ENCODE measurements at places on chromosomes 7 and 10.

- DNase-seq, result no peak
Observed at GRCh38 chr7:3243256-3243655, 57.8 kb upstream of the SDK1 start.

DNA sequence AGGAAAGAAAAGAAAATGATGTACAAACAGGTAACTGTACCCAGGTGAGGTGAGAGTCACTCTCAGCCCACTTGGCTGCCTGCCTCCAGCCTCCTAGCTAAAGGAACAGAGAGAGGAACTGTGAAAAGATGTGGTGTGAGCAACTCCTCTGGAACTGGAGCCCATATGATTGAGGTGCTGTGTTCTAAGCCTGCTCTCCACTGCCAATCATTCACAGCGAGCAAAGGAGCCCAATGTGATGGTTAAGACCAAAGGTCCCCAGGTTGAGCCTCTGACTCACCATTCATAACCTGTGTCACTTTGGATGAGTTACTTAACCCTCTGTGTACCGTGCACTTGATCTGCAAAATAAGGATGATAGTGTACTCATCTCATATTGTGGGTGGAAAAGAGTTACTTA is 868.1 kb upstream of the AUTS2 start:
- DNase-seq, result no peak

- no peak for DNase-seq
Observed at GRCh38 chr10:33355274-33355673, 20.8 kb upstream of the NRP1 start.

DNA sequence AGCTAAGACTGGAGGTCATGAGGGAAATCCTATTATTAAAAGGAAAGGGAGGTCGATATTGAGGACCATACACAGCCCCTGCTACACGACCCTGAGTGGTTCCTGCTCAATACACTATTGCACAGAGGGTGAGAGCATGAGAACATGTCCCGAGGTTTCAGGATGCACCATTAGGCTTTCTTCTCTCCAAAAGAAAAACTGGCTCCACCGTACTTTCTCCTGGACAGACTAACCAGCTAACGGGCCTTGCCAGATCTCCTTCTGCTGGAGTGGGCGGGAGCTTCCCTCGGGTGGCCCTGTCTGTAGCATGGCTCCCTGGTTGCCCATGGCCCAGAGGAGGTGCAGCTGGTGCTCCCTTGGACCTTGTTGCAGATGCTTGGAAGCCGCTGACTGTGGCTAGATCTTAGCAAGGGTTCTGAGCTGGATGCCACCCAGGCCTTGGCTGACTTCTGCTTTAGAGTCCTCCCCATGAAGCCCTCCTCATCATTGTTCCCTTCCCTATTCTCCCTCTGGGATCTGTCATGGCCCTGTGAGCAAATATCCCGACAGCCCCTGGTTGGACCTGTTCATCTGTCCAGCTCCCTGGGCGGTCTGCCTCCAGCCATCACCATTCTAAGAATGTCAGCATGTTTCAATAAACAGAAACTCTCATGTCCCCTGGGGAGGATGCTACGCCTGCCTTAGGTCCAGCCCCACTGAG is 52.9 kb upstream of the SHH start:
- DNase-seq, result no peak

DNA sequence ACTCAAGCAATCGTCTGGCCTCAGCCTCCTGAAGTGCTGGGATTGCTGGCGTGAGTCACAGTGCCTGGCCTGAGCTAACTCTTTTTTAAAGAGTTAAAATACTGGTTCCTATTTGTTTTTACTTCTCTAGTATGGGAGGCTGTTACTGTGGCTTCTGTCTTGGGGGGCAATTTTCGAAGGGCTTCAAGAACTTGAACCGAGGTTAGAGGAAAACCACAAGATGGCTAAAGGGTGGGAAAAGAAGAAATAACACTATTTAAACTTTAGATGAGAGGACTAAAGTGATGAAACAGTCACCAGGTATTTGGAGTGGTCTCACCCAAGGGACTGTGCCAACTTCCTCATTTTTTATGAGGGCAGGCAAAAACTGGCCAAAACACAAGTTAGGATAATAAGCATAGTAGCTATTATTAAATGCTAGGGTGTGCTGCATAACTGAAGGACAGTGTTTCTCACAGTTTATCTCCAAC is 17.8 kb downstream of the MET start:
- DNase-seq, result no peak

- no peak for DNase-seq
Observed at GRCh38 chr7:68133045-68133444, 1136.4 kb downstream of the TYW1 start.

DNA sequence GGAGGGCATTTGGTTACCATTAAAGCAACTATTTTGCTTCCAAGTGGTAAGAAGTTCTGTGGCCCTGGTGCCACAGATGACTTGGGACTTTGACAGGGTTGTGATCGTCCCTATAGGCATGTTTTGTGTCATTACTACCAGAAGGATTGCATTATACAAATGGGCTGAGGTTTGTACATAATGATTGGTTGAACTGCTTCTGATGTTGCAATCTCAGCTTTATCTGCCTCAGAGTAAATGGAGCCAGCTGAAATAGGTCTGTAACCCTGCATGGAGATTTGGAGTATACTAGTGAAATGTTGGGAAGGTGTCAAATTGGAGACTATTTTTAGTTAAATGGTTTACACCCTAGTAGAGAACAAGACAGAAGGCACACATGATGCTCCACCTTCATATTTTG is 46.1 kb upstream of the SEPTIN7 start:
- no peak for DNase-seq

GRCh38 chr7:2289621-2290020 is 24.6 kb downstream of the SNX8 start:
- DNase-seq, result no peak

GRCh38 chr7:103379270-103379975 is 32.0 kb downstream of the PSMC2 start:
- DNase-seq, result no peak

DNA sequence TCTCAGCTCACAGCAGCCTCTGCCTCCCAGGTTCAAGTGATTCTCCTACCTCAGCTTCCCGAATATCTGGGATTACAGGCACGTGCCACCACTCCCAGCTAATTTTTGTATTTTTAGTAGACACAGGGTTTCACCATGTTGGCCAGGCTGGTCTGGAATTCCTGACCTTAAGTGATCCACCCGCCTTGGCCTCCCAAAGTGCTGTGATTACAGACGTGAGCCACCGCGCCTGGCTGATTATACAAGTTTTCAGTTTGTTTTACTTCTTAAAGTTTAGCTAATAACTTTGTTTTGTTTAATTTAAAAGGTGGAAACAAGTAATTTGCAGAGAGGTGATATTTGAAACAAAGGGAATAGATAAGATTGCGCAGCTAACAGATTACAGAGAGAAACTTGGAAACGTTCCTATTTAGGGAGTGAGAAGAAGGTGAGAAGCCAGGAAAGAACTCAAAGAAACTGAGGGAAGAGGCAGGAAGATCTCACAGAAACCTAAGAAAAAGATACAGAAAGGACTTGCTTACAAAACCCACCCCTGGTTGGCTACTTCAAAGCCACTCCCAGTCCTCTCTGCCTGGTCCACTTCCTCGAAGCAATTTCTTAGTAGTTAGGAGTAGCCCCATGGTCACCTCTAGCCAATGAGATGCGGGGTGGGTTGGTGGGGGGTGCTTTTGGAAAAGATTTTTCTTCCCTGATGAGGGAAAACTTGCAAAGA is 15.0 kb upstream of the PDLIM1 start:
- DNase-seq, result no peak

- no peak for DNase-seq
Observed at GRCh38 chr10:44913350-44914081, 2.4 kb downstream of the TMEM72 start.

GRCh38 chr10:60073397-60073780 is 167.0 kb upstream of the CCDC6 start:
- no peak for DNase-seq

GRCh38 chr10:69374242-69374641 is 42.5 kb downstream of the TACR2 start:
- no peak for DNase-seq

DNA sequence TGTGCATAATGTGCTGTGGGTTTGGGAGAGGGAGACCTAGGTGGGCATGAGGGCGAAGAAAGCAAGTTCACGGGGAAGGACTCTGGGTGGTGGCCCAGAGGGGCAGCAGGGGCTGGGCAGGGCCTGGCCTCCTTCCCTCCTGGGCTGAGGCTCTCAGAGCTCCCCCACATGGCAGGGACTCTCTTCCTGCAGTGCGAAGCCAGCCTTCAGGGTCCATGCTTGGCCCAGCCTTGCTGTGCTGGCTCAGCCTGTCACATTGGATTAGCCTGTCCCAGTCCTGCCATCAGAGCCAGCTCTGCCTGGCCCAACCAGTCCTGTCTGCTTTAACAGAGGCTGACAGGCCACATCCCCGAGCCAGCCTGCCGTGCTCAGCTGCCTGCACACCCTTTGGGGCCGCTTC is 20.4 kb upstream of the ZNF488 start:
- no peak for DNase-seq

GRCh38 chr7:105027176-105027853 is 13.3 kb downstream of the KMT2E start:
- no peak for DNase-seq

GRCh38 chr7:3000566-3000965 is 43.1 kb downstream of the CARD11 start:
- no peak for DNase-seq

DNA sequence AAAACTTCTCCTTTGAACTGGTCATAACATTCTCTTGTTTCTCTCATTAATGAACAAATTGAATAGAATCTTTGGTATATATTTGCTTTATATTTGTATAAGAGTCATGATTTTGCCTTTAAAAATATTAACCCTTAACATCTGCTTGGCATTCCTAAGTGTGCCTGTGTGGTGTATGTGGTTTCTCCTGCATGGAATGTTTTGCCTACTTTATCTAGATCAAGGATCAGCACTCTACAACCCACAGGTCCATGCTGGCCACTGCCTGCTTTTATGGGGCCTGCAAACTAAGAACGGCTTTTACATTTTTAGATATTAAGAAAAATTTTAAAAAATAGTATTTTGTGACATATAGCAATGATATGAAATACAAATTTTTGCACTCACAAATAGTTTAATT is 4.3 kb upstream of the LAMB4 start:
- no peak for DNase-seq

DNA sequence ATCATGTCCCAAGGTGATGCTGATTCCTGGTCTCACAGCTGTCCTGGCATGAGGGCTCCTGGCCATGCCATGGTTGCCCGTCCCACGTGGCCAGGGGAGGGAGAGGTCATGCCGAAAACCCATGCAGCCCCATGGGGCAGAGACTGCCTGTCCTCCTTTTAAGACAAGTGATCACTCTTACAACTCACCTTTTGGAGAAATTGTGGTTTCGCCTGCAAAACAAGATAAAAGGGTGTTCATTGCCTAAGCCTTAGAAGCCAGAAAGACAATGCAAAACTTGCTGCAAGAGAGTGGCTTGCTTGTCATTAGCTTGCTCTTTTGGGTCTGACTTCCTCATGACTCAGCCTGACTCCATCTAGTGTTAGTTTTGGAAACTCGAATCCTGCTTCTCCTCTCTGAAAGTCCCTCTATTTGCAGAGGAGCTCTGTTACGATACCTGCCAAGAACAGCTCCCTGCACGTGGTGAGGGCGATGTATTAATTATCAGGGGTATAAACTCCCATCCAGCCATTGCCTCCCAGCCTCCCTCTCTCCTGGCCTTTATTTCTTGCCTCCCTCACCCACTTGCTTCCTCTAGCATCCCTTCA is 26.7 kb downstream of the TMEM273 start:
- no peak for DNase-seq

DNA sequence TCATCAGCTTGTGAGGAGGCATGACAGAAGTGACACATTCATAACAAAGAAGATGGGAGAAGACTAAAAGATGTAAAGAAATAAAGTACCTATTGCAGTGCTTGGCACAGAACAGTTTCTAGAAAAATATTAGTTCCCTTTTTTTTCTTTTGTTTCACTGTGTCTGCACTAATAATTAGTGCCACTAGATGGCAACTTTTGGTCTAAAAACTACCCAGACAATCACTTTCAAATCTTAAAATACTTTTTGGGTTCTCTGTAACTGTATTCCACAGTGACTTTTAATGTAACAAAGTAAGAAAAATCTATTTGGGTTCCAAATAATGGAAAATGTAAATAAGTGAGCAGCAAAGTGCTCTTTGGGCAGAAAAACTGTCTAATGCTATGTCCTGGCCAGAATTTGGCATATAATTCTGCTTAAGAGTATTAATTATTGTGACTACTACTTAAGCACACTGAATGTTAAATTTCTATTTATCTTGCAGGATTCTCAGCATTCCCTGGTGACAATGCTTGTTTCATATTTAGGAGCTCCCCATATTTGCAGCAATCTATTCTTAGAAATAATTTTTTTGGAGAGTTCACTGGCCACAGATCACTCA is 134.8 kb upstream of the KIF5B start:
- DNase-seq, result no peak

- DNase-seq, result no peak
Observed at GRCh38 chr10:112456533-112456932, 9.5 kb downstream of the VTI1A start.

- DNase-seq, result no peak
Observed at GRCh38 chr10:29276251-29276850, 12.5 kb upstream of the LYZL1 start.

DNA sequence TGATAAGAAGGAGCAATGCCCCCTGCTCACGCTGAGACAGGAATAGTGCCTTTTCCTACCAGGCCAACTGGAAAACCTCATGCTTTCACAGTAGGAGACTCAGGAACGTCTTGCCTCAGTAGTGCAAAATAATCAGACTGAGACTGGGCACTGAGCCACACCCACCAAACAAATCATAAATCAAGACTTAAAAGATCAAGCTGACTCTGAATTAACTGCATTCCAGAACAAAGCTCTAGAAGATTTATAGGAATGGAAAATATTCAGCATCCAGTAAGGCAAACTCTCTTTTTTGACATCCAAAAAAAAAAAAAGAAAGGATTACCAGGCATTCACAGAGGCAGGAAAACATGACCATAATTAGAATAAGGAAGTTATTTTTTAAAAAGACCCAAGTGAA is 30.5 kb upstream of the SLC18A3 start:
- DNase-seq, result no peak

- DNase-seq, result no peak
Observed at GRCh38 chr10:7042419-7043054, 368.3 kb downstream of the SFMBT2 start.

- DNase-seq, result no peak
Observed at GRCh38 chr7:66099551-66100407, 14.9 kb upstream of the CRCP start.

- no peak for DNase-seq
Observed at GRCh38 chr7:127838816-127839415, 186.9 kb downstream of the SND1 start.

GRCh38 chr10:52940921-52941320 is 168.3 kb upstream of the MBL2 start:
- no peak for DNase-seq

DNA sequence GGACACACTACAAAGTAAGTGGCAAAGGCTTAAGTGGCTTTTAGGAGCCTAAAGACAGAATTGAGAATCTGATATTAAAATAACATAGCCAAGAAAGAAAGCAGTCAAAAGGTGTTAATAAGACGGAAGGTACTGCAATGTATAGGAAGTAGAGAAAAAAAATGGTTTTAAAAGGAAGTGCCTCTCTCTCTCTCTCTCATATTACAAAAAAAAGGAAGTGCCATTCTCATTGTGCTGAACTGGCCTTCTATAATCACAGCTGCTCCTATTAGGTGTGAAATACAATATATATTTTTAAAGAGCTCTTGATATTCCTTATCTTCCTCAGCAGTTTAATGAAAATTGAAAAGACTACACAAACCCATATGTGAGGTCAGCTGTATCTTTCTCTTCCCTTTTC is 199.4 kb upstream of the NPVF start:
- no peak for DNase-seq

GRCh38 chr7:1021931-1022330 is 22.4 kb upstream of the GPR146 start:
- no peak for DNase-seq

- no peak for DNase-seq
Observed at GRCh38 chr7:98126311-98127142, 19.9 kb downstream of the LMTK2 start.

- DNase-seq, result no peak
Observed at GRCh38 chr7:107501593-107501992, 31.7 kb downstream of the GPR22 start.
